Liver (tissue), 10 donors: ENCODE measurements at places on chromosomes 5 and 9. TPM values are rescaled to one million over a fixed set of nuclear protein-coding genes. Genes with fewer than 3 reads are reported as not detected.

DNA sequence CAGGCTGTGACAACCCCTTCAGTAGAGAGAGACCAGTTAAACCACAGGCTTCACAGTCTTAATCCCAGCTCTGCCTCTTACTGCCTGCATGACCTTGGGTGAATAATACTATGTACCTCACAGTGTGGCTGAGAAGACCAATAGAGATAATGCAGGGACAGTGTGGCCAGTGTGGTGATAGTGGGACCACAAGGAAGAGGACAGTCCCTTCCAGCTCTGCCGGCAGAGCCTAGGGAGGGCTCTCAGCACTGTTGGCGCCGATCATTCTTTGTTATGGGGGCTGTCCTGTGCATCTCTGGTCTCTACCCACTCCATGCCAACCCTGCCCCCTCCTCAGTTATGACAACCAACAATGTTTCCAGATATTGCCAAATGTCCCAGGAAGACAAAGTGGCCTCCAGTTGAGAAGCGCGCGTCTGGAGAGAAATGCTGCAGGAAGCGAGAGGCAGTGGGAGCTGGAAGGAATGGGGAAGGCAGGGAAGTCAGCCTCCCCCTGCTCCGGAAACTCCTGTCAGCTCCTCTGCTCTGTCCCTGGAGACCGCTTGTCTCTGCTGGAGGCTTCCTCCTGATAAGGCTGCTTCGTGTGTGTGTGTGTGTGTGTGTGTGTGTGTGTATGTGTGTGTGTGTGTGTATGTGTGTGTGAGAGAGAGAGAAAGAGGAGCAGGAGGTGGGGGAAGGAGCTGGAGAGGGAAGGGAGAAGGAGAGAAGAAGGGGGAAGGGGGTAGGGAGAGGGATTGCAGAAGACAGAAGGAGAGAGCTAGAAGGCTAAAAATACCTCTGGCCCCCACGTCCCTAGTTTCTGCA, 31.8 kb upstream of the FABP6 start:
- peak; percentile 41 for DNase-seq
- H3K27me3 ChIP-seq: no peaks in the 10 kb centered on the region
- H3K4me1 ChIP-seq: peaks cover 3% of the 10 kb centered on the region
- no peak overlapping the region for H3K4me3 ChIP-seq
- no peak overlapping the region for H3K27ac ChIP-seq
- no peaks in the 10 kb centered on the region for H3K36me3 ChIP-seq

DNA sequence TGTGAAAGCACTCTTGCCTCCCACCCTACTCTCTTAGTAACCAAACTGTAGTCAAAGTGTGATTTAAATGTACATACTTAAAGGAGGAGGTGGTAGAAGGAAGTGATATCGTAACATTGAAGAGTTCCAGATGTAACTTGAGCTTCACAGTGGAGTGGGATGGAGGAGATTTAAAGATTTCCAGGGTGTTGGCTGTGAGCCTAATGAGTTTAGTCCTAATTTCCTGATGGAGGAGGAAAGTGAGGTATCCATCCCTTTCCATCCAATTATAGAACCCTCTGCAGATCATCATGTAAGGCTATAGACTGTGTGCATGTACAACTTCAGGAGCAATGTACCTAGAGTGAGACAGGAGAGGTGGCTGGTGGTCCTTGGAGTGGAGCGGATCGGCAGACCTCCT, 1163.9 kb upstream of the SEMA6A start:
- H3K36me3 ChIP-seq: no peaks in the 10 kb centered on the region
- no peak for DNase-seq
- H3K4me3 ChIP-seq: no peak overlapping the region
- H3K27me3 ChIP-seq: no peaks in the 10 kb centered on the region

- H3K36me3 ChIP-seq: no peaks in the 10 kb centered on the region
- H3K4me3 ChIP-seq: no peak overlapping the region
- no peaks in the 10 kb centered on the region for H3K4me1 ChIP-seq
- no peak for DNase-seq
Observed at GRCh38 chr9:16196206-16196605, 643.4 kb downstream of the CCDC171 start.

DNA sequence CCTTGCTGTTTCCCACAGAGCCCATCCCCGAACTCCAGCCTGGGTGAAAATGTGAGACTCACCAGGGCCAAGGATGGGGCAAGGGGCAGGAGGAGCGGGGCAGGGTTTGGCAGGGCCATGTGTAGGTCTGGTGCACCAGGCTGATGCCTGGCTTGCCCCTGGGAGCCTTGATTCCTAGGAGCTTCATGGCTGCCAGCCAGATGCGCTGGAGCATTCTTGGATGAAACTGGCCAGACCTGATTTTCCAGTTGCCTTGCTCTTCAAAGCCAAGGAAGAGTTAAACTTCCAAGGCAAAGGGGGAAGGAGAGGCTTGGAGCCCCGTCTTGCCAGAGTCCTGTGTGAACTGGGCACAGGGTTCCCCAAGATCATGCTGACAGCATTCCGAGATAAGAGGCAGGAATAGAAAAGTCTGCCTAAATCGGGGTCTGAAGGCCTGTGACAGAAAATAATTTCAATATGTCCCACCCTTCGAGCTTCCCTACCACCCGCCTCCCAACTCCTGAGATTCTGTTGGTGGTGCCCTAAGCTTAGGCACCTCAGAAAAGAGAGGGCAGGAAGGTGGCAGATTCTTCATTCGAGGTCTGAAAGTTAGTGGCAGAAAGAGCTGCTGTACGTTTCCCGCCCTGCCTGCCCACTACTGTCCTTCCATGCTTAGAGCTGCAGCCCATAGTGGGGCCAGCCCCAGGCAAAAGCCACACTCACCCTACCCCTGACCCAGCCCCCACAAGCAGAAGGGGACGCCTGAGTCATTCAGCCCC, 20.4 kb downstream of the FAT2 start:
- H3K27me3 ChIP-seq: no peaks in the 10 kb centered on the region
- H3K4me1 ChIP-seq: no peaks in the 10 kb centered on the region
- H3K27ac ChIP-seq: no peak overlapping the region
- H3K36me3 ChIP-seq: no peaks in the 10 kb centered on the region
- no peak for DNase-seq
- no peak overlapping the region for H3K4me3 ChIP-seq

DNA sequence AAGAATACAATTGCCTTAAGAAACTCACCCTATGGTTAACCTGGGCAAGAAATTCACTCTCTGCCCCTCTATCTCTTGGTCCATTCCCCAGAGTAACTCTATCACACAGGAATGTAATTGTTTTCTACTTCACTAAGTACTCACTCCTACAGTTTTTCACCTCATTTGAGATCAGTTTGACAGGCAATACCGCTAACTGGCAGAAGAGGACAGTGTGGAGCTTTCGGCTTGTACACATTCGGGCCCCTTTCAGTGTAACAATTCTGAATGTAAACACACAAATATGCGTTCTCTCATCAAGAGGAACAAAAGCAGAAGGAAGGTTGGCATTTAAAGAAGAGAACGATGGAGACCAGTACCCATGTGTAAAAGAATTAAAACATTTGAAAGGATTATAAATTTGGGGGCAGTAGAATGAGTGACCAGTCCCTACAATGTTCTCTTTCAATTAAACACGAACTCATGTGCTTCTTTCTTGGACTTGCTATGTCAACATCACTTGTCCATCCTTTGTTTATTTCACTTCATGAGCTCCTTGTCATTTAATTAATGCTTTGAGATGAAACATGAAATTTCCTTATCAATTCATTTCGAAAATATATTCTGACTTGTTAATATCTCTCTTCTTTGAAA, 188.5 kb upstream of the GRAMD2B start:
- no peaks in the 10 kb centered on the region for H3K27me3 ChIP-seq
- no peak overlapping the region for H3K27ac ChIP-seq
- peaks cover 2% of the 10 kb centered on the region for H3K4me1 ChIP-seq
- no peaks in the 10 kb centered on the region for H3K36me3 ChIP-seq
- DNase-seq: no peak

GRCh38 chr5:131279204-131279603, 15.4 kb downstream of the CDC42SE2 start:
- DNase-seq: no peak
- no peaks in the 10 kb centered on the region for H3K27me3 ChIP-seq
- H3K27ac ChIP-seq: no peak overlapping the region
- no peak overlapping the region for H3K4me3 ChIP-seq
- peaks cover 11% of the 10 kb centered on the region for H3K4me1 ChIP-seq

GRCh38 chr5:90099099-90099498, 310.5 kb downstream of the CETN3 start:
- no peaks in the 10 kb centered on the region for H3K27me3 ChIP-seq
- no peak overlapping the region for H3K27ac ChIP-seq
- no peak for DNase-seq
- no peaks in the 10 kb centered on the region for H3K4me1 ChIP-seq
- no peaks in the 10 kb centered on the region for H3K36me3 ChIP-seq
- no peak overlapping the region for H3K4me3 ChIP-seq

DNA sequence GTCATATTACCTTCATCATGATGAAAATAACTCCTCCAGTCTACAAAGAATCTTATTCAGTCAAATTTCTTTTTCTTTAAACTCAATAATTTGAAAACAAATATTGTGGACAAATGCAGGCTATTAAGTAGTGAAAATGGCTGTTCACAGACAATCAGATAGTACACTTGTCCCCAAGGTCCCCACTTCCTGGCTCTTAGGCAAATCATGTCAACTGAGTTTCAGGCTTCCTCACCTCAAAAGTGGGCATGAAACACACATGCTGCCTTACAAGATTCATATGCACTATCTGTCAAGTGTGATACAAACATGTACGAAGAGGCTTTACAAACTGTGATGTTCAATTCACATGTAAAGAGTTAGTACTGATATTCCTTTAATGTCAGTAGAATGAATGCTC, 385.2 kb upstream of the SEMA6A start:
- no peak overlapping the region for H3K27ac ChIP-seq
- no peak for DNase-seq
- no peaks in the 10 kb centered on the region for H3K36me3 ChIP-seq
- H3K4me1 ChIP-seq: no peaks in the 10 kb centered on the region

GRCh38 chr9:136740069-136740468, 2.7 kb downstream of the LCN10 start:
- H3K27ac ChIP-seq: no peak overlapping the region
- H3K36me3 ChIP-seq: no peaks in the 10 kb centered on the region
- H3K4me3 ChIP-seq: no peak overlapping the region
- DNase-seq: no peak

- no peak overlapping the region for H3K27ac ChIP-seq
- no peaks in the 10 kb centered on the region for H3K36me3 ChIP-seq
- H3K4me3 ChIP-seq: no peak overlapping the region
Observed at GRCh38 chr5:9858043-9858442, 227.9 kb upstream of the TAS2R1 start.

- H3K27me3 ChIP-seq: peaks cover 4% of the 10 kb centered on the region
- no peaks in the 10 kb centered on the region for H3K36me3 ChIP-seq
- H3K4me1 ChIP-seq: peaks cover 16% of the 10 kb centered on the region
- no peak for DNase-seq
- H3K27ac ChIP-seq: no peak overlapping the region
- no peak overlapping the region for H3K4me3 ChIP-seq
Observed at GRCh38 chr9:70081120-70081495, 37.5 kb downstream of the MAMDC2 start.

- DNase-seq: no peak
- H3K27me3 ChIP-seq: no peaks in the 10 kb centered on the region
- no peaks in the 10 kb centered on the region for H3K4me1 ChIP-seq
- H3K27ac ChIP-seq: no peak overlapping the region
Observed at GRCh38 chr5:108529381-108529780, 147.5 kb upstream of the FBXL17 start.

DNA sequence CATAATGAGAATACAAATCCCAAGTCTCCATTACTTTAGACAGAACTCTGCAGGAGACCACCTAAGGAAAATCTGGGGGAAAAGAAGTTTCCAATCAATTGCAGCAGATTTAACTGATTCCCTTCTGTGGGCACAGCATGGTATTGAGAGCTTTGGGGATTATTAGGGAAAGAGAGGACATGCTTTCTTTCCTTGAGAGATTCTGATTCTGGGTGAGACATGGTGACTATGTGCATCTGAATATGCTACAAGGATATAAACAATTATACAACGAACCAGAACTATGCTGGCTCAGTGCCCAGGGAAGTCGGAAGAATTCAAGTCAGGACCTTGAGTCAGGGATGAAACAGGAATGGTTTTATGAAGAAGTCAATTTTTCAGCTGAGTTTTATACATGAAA, 183.7 kb downstream of the PDE4D start:
- H3K4me3 ChIP-seq: no peak overlapping the region
- H3K27me3 ChIP-seq: no peaks in the 10 kb centered on the region
- H3K36me3 ChIP-seq: no peaks in the 10 kb centered on the region
- no peak for DNase-seq

DNA sequence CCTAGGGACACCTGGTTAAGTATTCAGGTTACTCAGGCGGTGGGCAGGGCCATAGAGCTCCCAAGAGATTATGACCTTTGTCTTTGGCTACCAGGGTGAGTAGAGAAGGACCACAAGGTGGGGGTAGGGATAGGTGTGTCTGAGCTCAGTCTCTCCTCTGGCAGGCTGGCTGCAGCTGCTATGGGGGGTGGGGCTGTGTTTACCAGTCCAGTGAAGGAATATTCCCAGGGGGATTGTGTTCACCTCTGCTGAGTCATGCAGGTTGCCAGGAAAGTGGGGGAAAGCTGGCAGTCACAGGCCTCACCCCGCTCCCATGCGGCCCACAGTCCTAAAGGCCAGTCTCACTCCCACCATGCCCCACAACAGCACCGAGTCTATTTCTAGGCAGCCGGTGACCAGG, 53.6 kb upstream of the POU5F2 start:
- H3K27me3 ChIP-seq: no peaks in the 10 kb centered on the region
- DNase-seq: no peak
- no peak overlapping the region for H3K4me3 ChIP-seq

- no peak overlapping the region for H3K27ac ChIP-seq
- DNase-seq: no peak
- peaks cover 27% of the 10 kb centered on the region for H3K4me1 ChIP-seq
- no peak overlapping the region for H3K4me3 ChIP-seq
- no peaks in the 10 kb centered on the region for H3K36me3 ChIP-seq
Observed at GRCh38 chr5:77761606-77762005, 14.5 kb downstream of the TBCA start.

GRCh38 chr9:112308588-112308987, 24.8 kb downstream of the PTBP3 start:
- DNase-seq: no peak
- H3K27ac ChIP-seq: no peak overlapping the region
- H3K4me3 ChIP-seq: no peak overlapping the region
- no peaks in the 10 kb centered on the region for H3K27me3 ChIP-seq

GRCh38 chr9:75269197-75269596, 180.9 kb downstream of the OSTF1 start:
- H3K4me1 ChIP-seq: peaks cover 5% of the 10 kb centered on the region
- no peaks in the 10 kb centered on the region for H3K36me3 ChIP-seq
- H3K27me3 ChIP-seq: no peaks in the 10 kb centered on the region
- no peak overlapping the region for H3K4me3 ChIP-seq
- DNase-seq: no peak

Gene PCDHGB3
- total RNA-seq: 0.37 TPM

Gene SLC46A2
- not detected for total RNA-seq

Gene WNT8A
- not detected for total RNA-seq

Gene MTX3
- 6.3 TPM for total RNA-seq

Gene ALDOB
- total RNA-seq: 527 TPM

Gene OR1J2
- total RNA-seq: not detected

Gene SOHLH1
- not detected for total RNA-seq

Gene CCDC192
- not detected for total RNA-seq

Gene SPINK13
- not detected for total RNA-seq
